KG1 (cell line): ENCODE measurements at places on chromosomes 6 and 20.
A peak's percentile ranks its signal among the peaks of the same experiment; 100 is the strongest.

DNA sequence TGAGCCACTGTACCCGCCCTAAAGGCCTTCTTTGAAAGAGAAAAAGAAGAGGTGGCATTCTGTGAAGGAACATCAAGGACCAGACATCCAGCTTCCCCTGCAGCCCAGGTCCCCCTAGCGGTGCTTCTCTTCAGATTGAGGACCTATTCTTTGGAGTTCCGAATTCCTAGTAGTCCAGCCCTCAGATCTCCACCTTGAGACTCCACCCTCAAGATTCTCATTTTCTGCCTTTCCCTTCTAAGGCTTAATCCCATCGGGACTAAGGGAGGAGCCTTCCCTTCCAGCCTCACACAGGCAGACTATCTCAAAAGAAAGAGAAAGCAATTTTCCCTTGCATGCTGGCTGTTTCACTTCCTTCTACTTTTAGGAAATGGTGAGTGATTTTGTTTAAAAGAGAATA is 32.5 kb downstream of the MUC22 start:
- no peak for DNase-seq

DNA sequence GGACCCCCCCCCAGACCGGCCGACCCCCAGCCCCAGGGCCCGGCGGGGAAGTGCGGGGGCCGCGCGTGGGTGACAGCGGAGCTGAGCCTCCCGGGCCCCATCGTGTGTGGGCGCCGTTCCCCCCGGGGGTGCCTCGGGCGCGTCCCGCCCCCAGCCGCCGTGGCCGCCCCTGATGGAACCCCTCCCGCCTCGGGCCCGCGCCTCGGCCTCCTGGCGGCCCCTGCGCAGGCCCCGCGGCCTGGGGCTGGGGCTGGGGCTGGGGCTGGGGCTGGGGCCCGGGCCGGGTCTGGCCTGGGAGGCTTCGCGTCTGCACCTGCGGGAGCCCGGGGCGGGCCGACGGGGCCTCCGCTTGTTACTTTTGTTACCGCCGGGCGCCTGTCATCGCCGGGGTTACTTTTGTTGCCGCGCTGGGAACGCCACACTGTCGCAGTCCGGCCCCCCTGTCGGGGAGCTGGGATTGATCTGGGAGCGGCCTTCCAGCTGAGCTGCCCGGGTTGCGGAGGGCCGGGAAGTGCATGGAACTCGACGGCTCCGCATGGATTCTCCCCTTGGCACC is 598 bp downstream of the OGFR start:
- DNase-seq = no peak

DNA sequence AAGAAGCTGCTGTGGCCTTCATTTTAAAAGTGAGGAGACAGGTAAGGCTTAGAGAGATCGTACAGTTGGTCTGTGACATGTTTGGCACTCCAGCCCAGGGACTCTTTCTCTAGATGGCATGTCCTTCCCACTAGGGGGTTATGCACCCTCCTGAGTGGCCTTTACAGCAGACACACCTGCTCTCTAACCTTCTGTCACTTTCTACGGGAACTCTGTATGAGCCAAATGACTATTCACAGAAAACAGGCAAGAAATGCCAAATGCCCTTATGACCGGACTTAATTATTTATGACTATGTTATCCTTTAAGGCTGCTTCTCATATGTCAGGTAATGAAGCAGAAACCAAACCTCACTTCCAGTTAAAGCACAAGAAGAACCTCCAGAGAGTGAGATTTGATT is 91.2 kb downstream of the MAP3K5 start:
- DNase-seq = no peak

- DNase-seq = no peak
Observed at GRCh38 chr6:4902363-4902762, 101.5 kb downstream of the RPP40 start.

DNA sequence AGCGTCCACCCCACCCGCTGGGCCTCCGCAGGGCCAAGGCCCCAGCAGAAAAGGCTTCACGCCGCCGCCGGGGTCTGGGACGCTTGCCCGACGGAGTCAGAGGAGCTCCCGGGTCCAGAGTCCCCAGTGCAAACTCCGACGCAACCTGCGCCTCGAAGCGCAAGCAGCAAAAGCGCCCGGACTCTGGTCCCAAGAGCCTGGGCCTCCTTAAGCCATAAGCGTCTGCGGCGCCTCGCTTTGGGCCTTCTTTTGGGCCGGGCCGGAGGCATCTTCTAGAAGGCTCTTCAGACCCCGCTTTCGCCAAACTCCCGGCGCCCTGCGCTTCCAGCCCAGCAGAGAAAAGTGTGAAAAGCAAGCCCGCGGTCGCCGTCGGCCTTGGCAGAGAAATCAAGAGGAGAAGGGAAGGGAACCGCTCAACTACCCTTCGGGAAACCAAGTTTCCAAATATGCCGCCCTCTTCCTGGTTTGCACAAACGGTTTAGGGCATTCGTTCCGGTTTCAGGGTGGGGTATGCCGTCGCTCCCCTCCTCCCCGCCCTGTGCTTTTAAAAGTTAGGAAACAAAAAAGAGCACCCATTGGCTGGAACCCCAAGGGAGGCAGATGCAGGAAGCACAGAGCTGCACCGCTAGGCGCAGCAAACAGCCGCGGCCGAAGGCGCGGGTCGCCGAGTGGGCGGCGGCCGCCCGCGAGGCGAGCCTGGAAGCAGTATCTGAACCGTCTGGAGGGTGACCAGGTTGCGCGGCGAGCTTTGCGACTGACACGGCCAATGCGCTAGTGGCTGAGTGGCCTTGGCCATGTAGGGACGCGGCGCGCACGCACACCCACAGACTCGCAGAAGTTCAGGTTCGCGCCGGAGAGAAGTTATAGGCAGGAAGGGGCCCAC is 1.2 kb downstream of the TBX18 start:
- DNase-seq = no peak

GRCh38 chr6:43738877-43739641 is 31.0 kb upstream of the VEGFA start:
- DNase-seq = no peak

DNA sequence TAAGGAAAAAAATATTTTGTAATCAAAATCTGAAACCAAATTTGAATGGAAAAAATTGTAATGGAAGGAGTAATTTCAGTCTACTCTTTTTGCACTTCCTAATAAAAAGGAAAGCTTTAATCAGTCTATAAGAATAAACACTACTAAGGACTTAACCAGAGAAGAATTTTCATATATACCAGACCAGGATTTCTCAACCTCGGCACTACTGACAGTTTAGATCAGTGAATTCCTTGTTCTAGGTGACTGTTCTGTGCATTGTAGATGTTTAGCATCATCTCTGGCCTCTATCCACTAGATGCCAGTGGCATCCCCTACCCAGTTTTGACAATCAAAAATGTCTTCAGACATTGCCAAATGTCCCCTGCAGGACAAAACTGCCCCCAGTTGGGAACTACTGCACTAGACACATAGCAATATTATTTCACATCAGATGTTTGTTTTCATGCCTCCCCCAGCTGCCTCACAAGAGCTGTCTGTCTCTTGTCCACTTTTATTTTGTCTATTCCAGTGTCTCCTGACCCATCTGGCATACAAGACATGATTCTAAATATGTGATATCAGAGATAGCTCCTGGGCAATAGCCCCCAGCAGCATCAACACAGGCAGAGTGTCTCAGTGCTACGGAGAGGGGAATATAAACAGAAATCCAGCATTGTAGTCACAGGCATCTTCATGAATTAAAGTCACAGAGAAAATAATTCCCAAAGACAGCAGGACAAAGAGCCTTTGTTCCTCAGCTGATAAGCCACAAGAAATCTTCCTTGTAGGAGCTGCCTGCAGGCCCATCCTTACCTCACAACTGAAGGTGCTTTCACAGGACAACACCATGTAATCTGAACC is 27.0 kb downstream of the DNAAF9 start:
- no peak for DNase-seq

DNA sequence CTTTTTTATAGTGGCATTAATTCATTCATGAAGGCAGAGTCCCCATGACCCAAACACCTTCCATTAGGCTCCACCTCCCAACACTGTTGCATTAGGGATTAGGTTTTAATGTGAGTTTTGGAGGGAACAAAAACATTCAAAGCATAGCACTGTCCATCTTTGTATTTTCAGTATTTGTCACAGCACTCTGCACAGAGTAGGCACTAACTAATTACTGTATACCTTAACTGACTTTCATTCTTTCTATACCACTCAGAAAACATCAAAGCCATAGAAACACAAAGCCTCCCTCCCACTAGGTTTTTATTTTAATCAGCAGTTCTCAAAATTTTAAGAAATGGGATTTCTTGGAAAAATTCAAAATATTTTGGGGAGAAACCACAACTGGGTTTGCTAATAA is 21.8 kb upstream of the AHI1 start:
- no peak for DNase-seq

DNA sequence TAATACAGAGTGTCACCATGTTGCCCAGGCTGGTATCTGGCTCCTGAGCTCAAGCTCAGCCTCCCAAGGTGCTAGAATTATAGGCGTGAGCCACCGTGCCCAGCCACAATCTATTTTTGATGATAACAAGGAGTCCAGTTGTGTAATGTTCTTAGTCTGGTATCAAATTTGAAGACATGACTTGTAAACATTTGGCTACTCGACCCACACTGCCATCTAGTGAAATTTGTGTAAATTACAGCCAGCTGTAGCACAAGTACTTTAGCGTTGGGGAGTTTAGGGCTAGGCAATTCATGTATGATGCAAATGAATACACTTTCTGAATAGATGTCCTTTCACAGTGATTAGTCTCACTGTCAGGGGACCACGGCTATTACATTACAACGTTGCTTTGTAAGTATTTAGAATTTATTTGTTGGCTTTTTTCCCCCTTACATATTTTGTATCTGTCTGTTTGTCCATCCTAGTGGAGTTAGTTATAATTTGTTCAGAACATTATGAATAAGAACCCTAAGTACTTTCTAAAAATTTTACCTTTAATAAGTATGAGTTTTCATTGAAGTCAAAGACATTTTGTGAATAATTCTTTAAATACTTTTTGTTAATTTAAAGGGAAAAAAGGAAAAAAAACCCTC is 139.7 kb downstream of the PRDM13 start:
- peak; percentile 25 for DNase-seq
